Renal cortex interstitium (tissue), 15 donors: ENCODE measurements at places on chromosomes 5 and 9. TPM values are rescaled to one million over a fixed set of nuclear protein-coding genes. Genes with fewer than 3 reads are reported as not detected.

- DNase-seq, result peak; percentile 89
Observed at GRCh38 chr5:140639148-140639981, at the start of gene TMCO6. TSS of gene TMCO6 (plus strand) at chr5:140639451. CDS start at chr5:140639528, 77 bp downstream.

The HSDL2 gene
- 131 TPM for polyA plus RNA-seq

GRCh38 chr5:2111569-2112105 is 228.9 kb upstream of the IRX4 start:
- DNase-seq, result no peak

The ROPN1L gene
- 0.37 TPM for polyA plus RNA-seq

DNA sequence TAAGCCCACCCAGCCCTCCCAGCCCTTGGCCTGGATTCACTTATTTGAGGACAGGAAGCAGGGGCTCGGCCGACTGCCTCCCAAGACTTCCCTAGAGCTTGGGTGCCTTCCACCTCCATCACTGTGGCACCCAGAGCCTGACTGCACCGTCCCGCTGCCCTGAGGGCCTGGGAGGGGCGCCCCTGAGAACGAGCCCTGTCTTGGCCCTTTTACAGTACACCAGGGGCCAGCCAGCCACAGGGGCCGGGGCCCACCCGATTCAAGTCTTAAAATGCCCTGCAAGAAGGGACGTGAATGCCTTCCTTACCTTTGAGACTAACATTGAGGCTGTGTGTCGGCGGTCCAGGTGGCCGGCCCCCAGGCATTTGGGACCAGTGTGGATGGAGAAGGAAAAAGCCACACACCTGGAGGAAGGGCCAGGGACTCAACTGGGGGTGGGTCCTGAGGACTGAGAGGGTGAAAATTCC is 16.8 kb downstream of the FAM78A start:
- DNase-seq, result no peak

- no peak for DNase-seq
Observed at GRCh38 chr5:74539986-74540385, 100.5 kb downstream of the ENC1 start.

The GRM6 gene
- 0.69 TPM for polyA plus RNA-seq

DNA sequence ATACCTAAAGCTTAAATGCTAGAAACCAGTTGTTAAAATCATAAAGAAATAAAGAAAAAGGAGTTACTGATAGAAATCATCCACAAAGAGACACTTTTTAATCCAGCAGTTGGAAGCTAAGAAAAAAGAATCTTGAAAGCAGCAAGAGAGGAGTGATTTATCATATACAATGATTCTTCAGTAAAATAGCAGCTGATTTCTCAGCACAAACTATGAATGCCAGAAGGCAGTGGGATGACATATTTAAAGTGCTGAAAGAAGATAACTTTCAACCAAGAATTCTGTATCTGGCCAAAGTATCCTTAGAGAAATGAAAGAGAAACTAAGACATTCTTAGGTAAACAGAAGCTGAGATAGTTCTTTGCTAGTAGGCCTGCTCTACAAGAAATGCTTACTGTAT is 366.0 kb downstream of the HTR1A start:
- DNase-seq, result no peak

DNA sequence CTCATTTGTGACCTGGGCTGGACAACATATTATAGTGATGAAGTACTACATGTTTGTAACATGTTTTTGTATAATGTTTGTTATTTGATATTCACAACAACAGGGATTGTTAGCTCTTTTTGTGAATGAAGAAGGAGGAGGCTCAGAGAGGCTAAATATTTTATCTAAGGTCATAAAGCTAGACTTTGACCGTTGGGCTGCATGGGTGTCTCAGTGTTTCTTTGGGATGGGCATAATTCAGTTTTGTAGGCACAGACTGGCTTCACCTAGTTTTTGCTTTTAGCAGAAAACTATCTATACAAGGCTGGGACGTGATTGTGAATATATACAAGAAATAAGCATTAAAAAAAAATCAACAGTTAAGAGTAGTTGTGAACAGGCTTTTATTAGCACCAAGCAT is 15.0 kb upstream of the GNG10 start:
- DNase-seq, result no peak

- no peak for DNase-seq
Observed at GRCh38 chr9:87499424-87500017, 1.9 kb downstream of the DAPK1 start.

DNA sequence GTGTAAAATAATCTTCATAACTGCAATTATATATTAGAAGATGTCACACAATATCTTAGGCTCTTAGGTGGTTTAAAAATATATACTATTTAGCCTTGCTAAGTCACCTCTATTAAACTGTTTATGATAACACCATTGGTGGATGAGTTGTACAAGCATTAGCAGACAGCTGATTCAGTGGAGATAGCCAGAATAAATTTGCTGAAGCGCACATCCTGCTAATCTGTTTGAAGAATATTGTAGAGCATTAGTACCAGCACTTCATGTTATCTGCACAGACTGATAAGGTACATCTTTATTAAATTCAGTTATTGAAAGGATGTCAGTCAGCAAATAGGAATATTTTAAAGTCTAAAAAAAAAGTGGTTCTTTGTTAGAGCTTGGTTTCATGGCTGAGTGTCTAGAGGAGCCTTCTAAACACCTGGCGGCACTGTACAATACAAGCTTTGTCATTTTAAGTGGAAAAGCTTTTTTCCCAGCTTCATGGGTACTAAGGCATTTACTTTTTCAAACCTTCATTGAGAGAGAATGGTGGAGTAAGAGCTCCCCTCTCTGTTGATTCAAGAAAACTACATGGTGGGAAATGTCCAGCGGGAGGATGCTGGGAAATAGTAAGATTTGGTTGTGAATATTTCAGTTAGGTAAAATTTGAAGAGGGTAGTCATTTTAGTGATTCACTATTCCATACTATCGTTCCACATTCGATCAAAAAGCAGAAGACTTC is 275.1 kb downstream of the SLF1 start:
- DNase-seq, result no peak
